ENCODE measurements at places on chromosomes 1 and 21. TPM values are rescaled to one million over a fixed set of nuclear protein-coding genes. Genes with fewer than 3 reads are reported as not detected.

- DNase-seq = no peak
Measured at GRCh38 chr1:12617511-12617900, 504 bp downstream of the DHRS3 start.

DNA sequence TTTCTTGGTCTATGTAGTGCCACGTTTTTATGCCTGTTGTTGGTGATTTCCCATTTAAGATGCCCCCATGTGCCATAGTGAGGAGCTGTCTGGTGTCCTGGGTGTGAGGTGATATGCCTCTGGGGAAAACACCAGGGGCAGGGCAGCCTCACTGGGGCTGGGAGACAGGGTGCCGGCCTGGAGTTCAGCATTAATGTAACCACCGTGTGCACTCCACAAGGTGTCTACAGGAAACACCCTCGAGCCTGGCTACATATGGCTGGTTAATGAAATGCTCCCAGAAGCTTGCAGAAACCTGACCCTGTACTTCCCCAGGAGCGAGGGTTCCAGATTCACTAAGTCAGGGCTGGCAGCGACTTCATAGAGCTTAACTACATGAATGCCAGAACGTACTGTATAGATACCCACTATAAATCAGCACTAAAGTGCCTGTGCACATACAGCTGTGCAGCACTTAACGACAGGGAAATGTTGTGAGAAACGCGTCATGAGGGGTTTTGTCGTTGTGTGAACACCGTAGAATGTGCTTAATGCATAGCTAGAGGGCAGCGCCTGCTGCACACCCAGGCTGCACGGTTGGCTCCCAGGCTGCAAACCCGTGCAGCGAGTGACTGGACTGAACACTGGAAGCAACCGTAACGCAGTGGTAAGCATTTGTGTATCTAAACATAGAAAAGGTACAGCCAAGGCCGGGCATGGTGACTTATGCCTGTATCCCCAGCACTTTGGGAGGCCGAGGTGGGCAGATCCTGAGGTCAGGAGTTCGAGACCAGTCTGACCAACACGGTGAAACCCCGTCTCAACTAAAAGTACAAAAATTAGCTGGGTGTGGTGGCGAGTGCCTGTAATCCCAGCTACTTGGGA, 10.4 kb downstream of the TFF2 start:
- no peak for DNase-seq

DNA sequence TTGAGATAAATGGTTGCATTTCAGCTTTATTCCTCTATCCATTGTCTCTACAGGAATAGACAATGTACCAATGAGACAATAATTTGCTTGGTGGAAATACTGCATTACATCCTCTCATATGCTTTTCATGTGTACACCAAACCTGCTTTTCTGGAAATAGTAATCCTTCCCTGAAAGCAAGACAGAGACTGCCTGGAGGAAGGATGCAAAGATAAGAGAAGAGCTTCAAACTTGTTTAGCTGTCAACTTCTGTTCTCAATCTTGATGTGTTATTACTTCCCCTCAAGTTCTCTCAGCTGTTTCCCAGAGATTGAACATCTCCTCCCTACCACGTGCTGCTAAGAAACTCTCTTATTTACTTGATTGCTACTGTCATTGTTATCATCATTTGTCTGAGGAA, 1125.4 kb upstream of the TMPRSS15 start:
- DNase-seq = no peak

C8A gene
- not detected for total RNA-seq

CFHR4 gene
- total RNA-seq = not detected

GPX7 gene
- total RNA-seq = 7.6 TPM

ZBTB8A gene
- total RNA-seq = 3.0 TPM

RNU1-1 gene
- 5,988 TPM for total RNA-seq

VANGL2 gene
- total RNA-seq = 4.1 TPM

TMEM54 gene
- 11.5 TPM for total RNA-seq

LORICRIN gene
- total RNA-seq = not detected

H3-3A gene
- total RNA-seq = 316 TPM

Measured in left cardiac atrium (tissue), 4 donors.